ENCODE measurements at places on chromosomes 16 and 17.

DNA sequence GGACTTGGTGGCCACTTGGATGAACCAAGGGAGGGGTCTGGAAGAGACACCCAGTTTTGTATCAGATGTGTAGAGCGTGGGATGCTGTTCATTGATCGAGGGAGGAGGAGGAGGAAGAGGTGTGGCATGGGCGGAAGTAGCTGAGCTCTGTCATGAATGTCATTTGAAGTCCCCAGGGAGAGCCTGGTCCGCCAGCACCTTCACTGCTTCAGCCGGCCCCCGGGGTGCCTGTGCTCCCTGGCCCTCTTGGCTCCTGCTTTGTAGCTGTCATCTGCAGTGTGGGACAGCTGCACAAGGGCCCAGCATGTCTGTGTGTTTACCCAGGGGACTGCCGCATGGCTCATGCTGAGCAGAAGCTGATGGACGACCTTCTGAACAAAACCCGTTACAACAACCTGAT is 75.4 kb upstream of the RBL2 start:
- peaks cover 18% of the 10 kb centered on the region for H3K27me3 ChIP-seq
- no peak for DNase-seq
- H3K36me3 ChIP-seq: no peaks in the 10 kb centered on the region
- peak overlapping the region; percentile 30 for H3K27ac ChIP-seq
- H3K4me1 ChIP-seq: no peaks in the 10 kb centered on the region

GRCh38 chr17:57557416-57557815 is 187.7 kb downstream of the CCDC182 start:
- no peaks in the 10 kb centered on the region for H3K27me3 ChIP-seq
- DNase-seq: no peak
- H3K4me3 ChIP-seq: no peak overlapping the region
- H3K36me3 ChIP-seq: peaks cover 9% of the 10 kb centered on the region
- no peak overlapping the region for H3K27ac ChIP-seq
- H3K4me1 ChIP-seq: peaks cover 30% of the 10 kb centered on the region

- peak overlapping the region; percentile 79 for H3K4me3 ChIP-seq
- peak overlapping the region; percentile 94 for H3K27ac ChIP-seq
- H3K27me3 ChIP-seq: no peaks in the 10 kb centered on the region
- H3K36me3 ChIP-seq: peaks cover 25% of the 10 kb centered on the region
Measured at GRCh38 chr16:57534881-57535658, 1.3 kb downstream of the CCDC102A start.

GRCh38 chr17:50955667-50956120 is 89.5 kb upstream of the TOB1 start:
- no peak overlapping the region for H3K27ac ChIP-seq
- H3K4me3 ChIP-seq: no peak overlapping the region
- H3K27me3 ChIP-seq: peaks cover 10% of the 10 kb centered on the region
- H3K4me1 ChIP-seq: peaks cover 8% of the 10 kb centered on the region
- DNase-seq: no peak

DNA sequence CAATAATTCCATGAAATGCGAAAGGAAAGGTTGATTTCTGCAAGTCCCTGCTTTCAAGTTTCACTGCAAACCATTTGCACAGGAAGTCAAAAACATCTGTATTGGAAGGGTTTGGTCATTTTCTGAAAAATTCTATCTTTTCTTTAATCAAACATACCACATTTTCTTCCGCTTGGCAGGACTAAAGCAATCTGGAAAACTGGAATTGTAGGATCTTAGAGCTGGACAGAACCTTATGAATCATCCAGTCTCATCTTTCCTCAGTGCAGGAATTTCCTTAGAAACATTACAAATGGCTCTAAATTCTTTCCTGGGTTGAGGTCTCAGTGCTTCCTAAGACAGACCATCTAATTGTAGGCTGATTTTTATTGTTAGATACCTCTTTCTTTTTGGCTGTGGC is 111.5 kb upstream of the ELAC2 start:
- no peak overlapping the region for H3K27ac ChIP-seq
- no peaks in the 10 kb centered on the region for H3K27me3 ChIP-seq
- H3K36me3 ChIP-seq: no peaks in the 10 kb centered on the region

DNA sequence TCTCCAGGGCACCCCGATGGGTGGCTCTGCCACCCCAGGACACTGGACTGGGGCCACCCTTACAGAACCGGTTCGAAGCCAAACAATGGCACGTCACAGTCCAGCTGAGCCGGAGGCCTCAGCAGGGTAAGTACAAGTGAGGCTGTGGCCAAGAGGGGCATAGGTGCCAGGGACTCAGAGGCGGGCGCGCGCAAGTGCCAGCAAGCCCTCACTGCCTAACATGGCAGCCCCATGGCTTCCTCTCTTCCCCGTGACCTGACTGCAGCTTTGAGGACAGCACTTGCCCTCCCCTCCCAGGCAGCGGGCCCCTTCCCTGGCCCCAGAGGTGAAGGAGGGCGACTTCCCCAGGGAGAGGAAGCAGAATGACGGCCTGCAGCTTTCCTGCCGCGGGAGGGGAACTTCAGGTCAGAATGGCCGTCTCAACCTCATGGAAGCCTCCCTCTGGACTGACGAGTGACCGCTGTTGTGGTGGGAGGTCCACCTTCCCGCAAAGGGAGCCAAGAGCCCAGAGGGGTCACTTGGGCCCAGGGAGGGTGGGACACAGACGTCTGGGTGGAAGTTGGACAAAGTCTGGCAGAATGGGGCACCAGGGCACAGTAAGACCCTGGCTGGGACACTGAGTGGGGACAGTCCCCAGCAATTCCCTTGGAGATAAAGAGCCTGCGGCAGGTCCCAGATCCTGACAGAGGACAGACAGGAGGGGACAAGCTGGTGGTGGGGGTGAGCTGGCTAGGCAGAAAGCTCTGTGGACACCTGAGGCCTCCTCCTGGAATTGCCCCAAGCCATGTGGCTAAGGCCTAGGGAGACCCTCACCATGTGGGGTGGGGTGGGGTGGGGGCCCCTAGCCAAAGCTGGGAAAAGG is 52.1 kb upstream of the TOB1 start:
- no peak overlapping the region for H3K4me3 ChIP-seq
- H3K4me1 ChIP-seq: peaks cover 41% of the 10 kb centered on the region
- peak overlapping the region; percentile 100 for H3K27ac ChIP-seq

DNA sequence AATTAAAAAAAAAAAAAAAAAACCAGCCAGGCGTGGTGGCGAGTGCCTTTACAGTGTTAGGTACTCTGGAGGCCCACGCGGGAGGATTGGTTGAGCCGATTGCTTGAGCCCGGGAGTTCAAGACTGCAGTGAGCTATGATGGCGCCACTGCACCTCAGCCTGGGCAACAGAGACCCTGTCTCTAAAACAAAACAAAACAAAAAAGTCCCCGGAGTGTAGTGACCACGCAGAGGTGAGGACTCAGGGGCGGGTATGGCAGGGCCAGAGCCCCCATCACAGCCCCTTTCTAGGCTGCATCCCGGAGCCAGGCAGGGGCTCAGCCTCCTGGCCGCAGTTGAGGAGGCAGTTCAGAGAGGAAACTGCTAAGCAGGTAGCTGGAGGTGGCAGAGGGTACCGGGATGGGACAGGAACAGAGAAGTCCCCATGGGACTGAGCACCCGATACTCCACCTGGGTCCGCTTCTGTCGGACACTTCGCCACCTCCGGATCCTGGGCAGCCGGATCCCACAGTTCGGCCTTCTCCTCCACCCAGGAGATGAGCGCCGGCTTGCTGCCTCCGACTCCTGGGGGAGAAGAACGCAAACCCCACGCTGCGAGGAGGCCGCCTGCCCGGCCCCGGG is 800 bp downstream of the ZNF747 start:
- H3K4me1 ChIP-seq: peaks cover 24% of the 10 kb centered on the region
- peaks cover 20% of the 10 kb centered on the region for H3K36me3 ChIP-seq
- H3K27ac ChIP-seq: peak overlapping the region; percentile 93
- no peak for DNase-seq

DNA sequence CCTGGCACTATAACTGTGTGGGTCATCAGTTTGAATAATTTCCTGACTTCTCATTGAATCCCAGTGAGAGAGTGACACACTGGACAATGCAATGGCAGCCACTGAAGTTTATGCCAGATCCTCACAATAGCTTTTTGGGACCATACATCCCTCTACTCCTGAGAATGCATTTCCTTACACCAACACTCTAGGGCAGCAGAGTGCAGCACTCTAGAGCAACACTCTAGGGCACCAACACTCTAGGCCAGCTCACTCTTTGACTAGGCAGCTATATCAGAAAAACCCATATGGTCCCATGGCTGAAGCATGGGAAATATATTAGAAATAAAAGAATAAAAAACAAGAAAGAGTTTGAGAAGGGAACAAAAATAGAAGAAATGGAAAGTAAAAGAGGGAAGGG is 309.2 kb downstream of the MAP2K6 start:
- H3K4me3 ChIP-seq: no peak overlapping the region
- no peaks in the 10 kb centered on the region for H3K36me3 ChIP-seq
- no peak for DNase-seq
- no peak overlapping the region for H3K27ac ChIP-seq

DNA sequence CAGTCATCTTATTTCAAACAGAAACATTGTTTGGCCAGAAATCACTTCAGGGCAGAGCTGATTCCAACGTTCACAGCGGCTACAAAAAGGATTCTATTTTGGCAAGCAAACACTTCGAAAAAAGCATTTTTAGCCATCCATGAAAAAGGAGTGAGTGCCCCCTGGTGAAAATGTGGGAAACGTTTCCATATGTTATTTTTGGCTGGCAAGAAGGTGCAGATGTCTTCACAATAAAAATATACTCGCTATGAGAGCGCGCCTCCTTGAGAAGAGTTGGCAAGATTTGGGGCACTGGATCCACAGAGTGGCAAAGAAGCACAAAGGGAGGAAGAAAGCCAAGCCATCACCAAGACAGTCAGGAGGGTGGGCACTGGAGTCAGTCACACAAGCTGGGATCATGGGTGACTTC is 191.1 kb downstream of the CHD9NB start:
- peaks cover 15% of the 10 kb centered on the region for H3K27me3 ChIP-seq
- no peak for DNase-seq
- no peaks in the 10 kb centered on the region for H3K4me1 ChIP-seq

- H3K4me3 ChIP-seq: no peak overlapping the region
- no peak overlapping the region for H3K27ac ChIP-seq
- peaks cover 8% of the 10 kb centered on the region for H3K36me3 ChIP-seq
- no peaks in the 10 kb centered on the region for H3K27me3 ChIP-seq
- no peaks in the 10 kb centered on the region for H3K4me1 ChIP-seq
Measured at GRCh38 chr17:47117386-47117785, 71.7 kb downstream of the CDC27 start.

DNA sequence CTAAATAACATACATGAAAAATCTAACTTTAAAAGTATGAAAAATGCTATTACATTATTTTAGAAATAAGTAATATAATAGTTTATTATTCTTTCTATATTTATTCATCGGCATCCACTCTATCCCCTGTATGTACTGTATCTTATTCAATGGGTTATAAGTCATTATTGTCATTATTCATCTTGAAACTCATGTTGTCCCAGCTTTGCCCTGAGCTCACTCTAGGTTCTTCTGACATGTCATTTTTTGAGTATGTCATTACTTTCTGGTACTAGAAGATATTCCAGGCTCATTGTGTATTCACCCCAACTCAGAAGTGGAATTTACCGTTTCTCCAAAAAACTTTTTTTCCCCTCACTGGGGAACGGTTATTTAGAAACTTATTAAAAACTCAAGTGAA is 53.0 kb upstream of the MNT start:
- H3K4me1 ChIP-seq: peaks cover 5% of the 10 kb centered on the region
- H3K36me3 ChIP-seq: peaks cover 32% of the 10 kb centered on the region
- no peak for DNase-seq
- H3K27me3 ChIP-seq: no peaks in the 10 kb centered on the region
- H3K4me3 ChIP-seq: no peak overlapping the region

GRCh38 chr16:35585411-35585810 is 2126.0 kb downstream of the TP53TG3F start:
- no peak for DNase-seq
- no peak overlapping the region for H3K27ac ChIP-seq
- H3K36me3 ChIP-seq: no peaks in the 10 kb centered on the region
- H3K4me3 ChIP-seq: no peak overlapping the region
- H3K27me3 ChIP-seq: no peaks in the 10 kb centered on the region

DNA sequence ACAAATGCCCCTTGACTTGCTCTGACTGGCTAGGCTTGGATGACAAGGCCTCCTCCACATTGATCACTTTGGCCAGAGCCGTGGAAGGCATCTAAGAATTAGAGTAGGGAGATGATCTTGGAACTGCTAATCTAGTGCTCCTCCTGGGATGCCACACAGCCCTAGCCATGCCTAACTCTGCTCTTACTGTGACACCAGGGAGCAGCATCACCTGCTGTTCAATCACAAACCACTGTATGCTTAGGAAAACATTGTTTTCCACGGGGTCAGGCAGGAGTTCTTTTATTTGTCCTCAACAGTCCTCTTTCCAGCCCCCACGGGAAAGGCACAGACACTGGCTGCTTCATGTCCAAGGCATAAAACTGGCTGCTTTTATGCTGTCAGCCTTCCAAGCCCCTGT is 46.3 kb downstream of the C16orf78 start:
- no peaks in the 10 kb centered on the region for H3K36me3 ChIP-seq
- no peak overlapping the region for H3K4me3 ChIP-seq
- no peak overlapping the region for H3K27ac ChIP-seq
- peaks cover 17% of the 10 kb centered on the region for H3K27me3 ChIP-seq
- no peak for DNase-seq

DNA sequence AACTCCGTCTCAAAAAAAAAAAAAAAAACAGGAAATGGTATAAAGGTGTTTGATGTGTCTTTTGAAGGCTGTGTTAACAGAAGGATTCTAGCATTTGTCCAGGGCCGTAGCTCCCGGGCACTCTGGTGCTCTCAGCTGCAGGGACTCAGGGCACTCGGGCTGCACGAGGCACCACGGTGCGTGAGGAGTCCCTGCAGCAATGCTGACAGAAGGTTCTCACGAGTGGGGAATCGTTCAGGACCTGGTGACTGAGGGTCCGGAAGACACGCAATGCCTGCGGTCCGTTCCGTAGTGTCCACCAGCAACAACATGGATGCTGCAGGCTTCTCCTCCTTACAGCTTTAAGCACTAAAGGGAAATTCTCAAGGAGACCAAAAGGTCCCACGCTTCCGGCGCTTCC is 12.6 kb upstream of the FAAP100 start:
- no peak overlapping the region for H3K4me3 ChIP-seq
- no peaks in the 10 kb centered on the region for H3K4me1 ChIP-seq
- no peak for DNase-seq
- no peaks in the 10 kb centered on the region for H3K27me3 ChIP-seq

GRCh38 chr17:31318298-31318801 is 3.1 kb downstream of the EVI2A start:
- DNase-seq: no peak
- H3K27me3 ChIP-seq: no peaks in the 10 kb centered on the region
- H3K27ac ChIP-seq: peak overlapping the region; percentile 92
- H3K4me3 ChIP-seq: peak overlapping the region; percentile 77
- peaks cover 31% of the 10 kb centered on the region for H3K4me1 ChIP-seq
- H3K36me3 ChIP-seq: peaks cover 17% of the 10 kb centered on the region

- H3K36me3 ChIP-seq: no peaks in the 10 kb centered on the region
- H3K27ac ChIP-seq: no peak overlapping the region
- no peak for DNase-seq
Measured at GRCh38 chr16:55009581-55009980, 78.9 kb downstream of the IRX5 start.

GRCh38 chr16:87832137-87832527 is 37.2 kb downstream of the SLC7A5 start:
- H3K4me1 ChIP-seq: no peaks in the 10 kb centered on the region
- peak overlapping the region; percentile 29 for H3K27ac ChIP-seq
- no peak overlapping the region for H3K4me3 ChIP-seq
- no peaks in the 10 kb centered on the region for H3K27me3 ChIP-seq
- DNase-seq: no peak

- H3K27ac ChIP-seq: no peak overlapping the region
- H3K4me3 ChIP-seq: no peak overlapping the region
- H3K27me3 ChIP-seq: no peaks in the 10 kb centered on the region
- DNase-seq: no peak
- peaks cover 4% of the 10 kb centered on the region for H3K36me3 ChIP-seq
Measured at GRCh38 chr17:67845374-67845773, 20.1 kb downstream of the BPTF start.

GRCh38 chr17:42629411-42630009 is 20.0 kb downstream of the TUBG1 start:
- DNase-seq: no peak
- peaks cover 2% of the 10 kb centered on the region for H3K36me3 ChIP-seq
- H3K4me3 ChIP-seq: no peak overlapping the region

Measured in central memory CD8-positive, alpha-beta T cell (primary cell).